ENCODE measurements at places on chromosomes 5 and 9.

DNA sequence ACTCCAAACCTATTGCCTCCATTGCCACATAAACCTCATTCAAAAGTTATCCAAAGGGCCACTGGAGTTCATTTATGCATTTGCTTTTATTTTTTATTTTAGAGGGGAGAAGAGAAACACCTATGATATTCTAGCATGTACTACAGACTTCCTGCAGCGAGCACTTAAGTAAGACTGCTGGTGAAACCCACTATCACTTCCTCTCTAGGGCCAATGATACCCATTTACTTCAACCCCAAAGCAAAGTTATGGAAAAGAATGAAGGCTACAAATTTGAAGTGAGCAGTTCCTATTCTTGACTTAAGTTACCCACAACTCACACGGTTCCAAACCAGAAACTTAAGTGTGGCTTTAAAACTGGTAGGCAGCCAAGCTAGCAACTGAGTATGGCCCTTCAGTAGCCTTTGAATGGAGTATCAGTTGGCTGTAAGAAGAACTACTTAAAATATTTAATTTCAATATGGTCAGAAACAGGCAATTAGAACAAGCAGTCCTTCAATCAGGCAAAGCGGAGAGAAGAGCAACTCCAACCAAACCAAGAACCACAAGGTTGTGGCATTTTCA is 94.1 kb downstream of the GPR21 start:
- no peak for DNase-seq

GRCh38 chr5:96605144-96605837 is 56.9 kb upstream of the CAST start:
- no peak for DNase-seq

- no peak for DNase-seq
These were observed 35.2 kb downstream of the PCDHAC2 start for GRCh38 chr5:141001446-141001843.

- no peak for DNase-seq
These were observed 78.9 kb downstream of the SMARCA2 start for GRCh38 chr9:2093920-2094597.

GRCh38 chr5:57335092-57335660 is 147.4 kb downstream of the ACTBL2 start:
- no peak for DNase-seq

GRCh38 chr5:171391996-171392577 is 4.4 kb downstream of the NPM1 start:
- no peak for DNase-seq

GRCh38 chr5:14376789-14377188 is 204.8 kb upstream of the OTULINL start:
- DNase-seq = no peak

DNA sequence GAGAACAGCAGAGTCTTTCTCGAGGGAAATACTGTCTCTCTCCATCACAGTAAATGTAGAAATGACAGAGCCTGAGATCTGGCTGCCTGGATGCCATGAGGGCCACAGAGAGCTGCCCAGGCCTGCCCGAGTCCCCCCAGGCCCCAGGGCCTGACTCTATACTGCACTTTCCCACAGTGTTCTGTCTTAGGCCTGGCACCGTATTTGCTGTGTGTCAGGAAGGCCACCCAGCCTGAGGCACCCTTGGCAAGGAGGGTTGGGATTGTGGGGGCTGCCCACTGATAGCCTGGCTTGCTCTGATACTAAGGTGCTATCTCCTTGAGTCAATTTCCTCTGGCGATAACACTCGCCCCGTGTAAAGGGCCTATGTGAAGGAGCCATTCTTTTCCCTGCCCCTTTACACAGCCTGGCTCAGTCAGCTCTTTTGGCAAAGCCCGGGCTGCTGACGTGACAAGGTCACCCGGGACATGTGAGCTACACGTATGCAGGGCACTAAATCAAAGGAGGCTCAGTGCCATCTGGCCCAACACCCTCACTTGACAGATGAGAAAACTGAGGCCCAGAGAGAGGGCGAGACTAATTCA is 630.1 kb upstream of the KLF4 start:
- no peak for DNase-seq

- DNase-seq = no peak
These were observed 43.4 kb upstream of the SLC9A3 start for GRCh38 chr5:567664-568060.

GRCh38 chr5:11851965-11852716 is 52.1 kb downstream of the CTNND2 start:
- DNase-seq = no peak
